ENCODE measurements at places on chromosomes 13 and 19.

DNA sequence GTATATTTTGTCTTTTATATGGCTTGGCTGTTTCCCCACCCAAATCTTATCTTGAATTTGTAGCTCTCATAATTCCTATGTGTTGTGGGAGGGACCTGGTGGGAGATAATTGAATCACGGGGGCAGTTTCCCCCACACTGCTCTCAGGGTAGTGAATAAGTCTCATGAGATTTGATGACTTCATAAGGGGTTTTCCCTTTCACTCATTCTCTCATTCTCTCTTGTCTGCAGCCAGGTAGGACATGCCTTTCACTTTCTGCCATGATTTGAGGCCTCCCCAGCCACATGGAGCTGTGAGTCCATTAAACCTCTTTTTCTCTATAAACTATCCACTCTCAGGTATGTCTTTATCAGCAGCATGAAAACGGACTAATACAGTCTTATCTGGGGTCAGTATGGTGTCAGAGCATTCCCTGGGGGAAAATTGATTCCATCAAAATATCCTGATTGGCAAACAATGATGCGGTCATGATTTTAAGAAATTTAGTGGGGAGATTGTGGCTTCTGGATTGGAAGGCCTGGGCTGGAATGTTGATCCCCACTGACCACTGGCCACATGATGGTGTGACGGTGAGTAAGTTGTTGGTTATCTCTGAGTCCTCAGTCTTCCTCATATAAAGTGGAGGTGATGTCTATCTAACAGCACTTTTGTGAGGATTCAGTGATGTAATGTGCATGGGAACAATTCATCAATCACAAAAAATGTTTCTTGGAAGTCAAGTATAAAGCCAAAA lies 27.5 kb upstream of the ANKRD10 start:
- peak; percentile 51 for DNase-seq

DNA sequence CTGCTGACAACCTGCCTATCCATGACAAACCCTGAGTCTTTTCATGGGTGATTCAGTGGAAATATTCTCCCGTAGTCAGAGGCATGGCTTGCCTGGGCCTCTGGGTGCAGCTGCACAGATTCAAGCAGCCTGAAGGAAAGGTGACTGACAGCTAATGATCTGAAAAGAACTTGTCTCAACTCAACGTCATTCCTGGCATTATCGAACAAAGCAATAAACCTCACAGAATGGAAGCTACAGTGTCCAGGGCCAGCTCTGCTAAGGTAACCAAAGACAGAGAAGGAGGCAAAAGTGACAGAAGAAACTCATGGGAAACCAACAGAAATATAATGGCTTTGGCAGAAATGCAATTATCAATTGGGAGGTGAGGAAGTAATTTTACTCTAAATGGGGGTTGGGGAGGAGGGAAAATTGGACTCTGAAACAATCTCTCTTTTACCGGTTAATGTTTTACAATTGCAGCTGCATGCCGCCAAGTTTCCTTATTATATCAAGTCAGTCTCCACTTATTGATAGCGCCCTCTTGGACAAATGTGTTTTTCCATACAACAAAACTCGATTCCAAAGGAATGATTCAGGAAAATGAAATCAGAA lies 12.9 kb downstream of the STARD13 start:
- DNase-seq: no peak

DNA sequence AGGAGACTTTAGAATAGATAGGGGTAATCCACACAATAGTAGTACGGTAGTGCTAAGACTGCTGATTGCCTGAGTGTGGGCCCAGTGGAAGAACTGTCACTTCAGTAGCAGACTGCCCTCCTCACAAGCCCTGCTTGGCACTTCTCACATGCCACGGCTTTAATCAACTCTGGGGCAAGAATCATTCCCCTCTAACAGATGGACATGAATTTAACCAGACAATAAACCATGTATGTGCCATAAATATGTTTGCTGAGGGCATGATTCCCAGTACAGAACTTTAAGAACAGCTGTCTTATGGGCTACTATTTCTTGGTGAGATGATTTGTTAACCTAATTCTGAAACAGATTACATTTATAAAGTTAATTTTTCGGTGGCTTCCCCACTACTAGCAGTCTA lies 22.0 kb downstream of the DPY19L3 start:
- no peak for DNase-seq

DNA sequence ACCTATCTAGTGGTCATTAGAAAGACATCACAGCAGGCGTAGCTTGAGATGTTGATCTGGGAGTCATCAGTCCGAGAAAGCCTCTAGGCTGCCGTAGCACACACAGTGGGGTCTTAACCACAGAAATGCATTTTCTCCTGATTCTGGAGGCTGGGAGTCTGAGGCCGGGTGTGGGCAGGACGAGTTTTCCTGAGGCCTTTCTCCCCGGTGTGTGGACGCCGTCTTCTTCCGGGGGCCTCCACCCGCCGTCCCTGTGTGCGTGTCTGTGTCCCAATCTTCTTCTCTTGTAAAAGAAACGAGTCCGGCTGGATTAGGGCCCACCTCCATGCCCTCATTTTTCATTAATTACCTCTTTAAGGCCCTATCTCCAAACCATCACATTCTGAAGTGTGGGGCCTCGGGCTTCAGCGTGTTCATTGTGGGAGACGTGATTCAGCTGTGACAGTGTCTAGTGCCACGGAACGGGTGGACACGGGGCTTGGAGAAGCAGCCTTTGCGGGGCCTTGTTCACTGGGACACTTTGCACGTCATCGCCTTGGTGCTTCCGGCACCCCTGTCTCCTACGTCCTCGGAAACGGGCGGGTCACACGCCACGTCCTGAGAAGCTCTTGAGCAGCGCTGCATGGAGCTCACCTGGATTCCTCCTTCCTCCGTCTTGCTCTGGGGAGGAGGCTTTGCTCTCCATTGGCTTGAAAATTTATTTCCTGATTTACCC lies 208.9 kb upstream of the SOX1 start:
- DNase-seq: no peak

GRCh38 chr19:2962018-2962670 lies 15.2 kb upstream of the TLE6 start:
- peak; percentile 23 for DNase-seq

DNA sequence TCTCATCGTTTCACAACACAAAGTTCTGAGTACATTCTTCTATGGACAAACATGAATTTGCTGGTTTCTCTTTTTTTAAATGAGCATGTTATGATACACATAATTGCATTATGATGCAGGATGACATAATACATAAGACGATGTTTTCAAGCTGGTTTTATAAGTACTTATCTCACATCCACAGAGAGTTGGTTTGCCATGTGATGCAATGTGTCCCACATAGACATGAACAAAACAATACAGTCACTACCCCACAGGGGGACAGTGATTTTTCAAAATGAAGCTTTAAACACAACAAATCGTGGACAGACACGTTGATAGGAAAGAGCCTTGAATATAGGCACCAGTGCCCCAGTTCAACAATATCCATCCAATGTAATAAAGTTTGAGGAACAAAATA lies 447.1 kb downstream of the KLF12 start:
- no peak for DNase-seq

DNA sequence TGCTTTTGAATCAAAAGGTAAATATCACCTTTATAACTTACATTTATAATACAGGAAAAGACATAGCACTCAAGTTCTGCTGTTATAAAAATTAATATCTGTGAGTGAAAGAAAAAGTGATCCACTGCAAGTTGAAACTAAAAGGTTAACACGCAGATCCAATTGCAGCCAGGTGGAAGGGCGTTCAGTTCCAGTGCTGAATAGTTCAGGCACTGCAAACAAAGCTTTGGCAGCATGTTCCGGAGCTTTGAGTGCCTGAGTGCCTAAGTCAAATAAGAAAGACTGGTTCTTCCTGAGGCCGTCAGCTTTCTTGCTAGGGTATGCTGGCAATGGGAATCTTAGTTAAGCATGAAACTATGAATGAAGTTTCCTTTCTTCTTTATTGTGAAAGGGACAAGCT lies 200.3 kb downstream of the LMO7 start:
- no peak for DNase-seq

GRCh38 chr19:9075064-9075949 lies 11.6 kb upstream of the OR1M1 start:
- DNase-seq: no peak

GRCh38 chr13:105774739-105775460 lies 760.6 kb downstream of the EFNB2 start:
- DNase-seq: no peak

GRCh38 chr13:113157929-113158747 lies at the start of gene PROZ:
Gene PROZ (plus strand): TSS chr13:113158648. CDS start chr13:113158661, 13 bp downstream.
- no peak for DNase-seq

DNA sequence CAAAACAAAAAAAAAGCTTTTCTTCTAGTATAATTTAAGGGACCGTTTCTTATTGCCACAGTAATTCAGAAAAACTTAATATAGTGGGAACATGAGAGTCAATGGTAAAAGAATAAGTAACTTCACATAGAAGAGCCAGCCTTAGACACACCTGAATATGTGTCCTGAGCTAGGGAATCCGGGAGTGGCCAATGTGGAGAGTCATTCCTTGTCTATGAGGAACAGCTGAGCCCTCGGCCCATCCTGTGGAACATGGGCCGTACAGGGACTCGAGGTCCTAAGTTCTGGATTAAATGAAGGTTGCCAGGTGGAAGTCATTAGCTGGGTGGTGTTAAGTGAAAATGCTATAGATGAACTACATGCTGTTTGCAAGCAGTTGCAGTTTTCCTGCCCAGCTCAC lies 32.2 kb downstream of the EFNB2 start:
- DNase-seq: no peak

GRCh38 chr13:29830000-29830399 lies 20.4 kb downstream of the UBL3 start:
- DNase-seq: no peak

DNA sequence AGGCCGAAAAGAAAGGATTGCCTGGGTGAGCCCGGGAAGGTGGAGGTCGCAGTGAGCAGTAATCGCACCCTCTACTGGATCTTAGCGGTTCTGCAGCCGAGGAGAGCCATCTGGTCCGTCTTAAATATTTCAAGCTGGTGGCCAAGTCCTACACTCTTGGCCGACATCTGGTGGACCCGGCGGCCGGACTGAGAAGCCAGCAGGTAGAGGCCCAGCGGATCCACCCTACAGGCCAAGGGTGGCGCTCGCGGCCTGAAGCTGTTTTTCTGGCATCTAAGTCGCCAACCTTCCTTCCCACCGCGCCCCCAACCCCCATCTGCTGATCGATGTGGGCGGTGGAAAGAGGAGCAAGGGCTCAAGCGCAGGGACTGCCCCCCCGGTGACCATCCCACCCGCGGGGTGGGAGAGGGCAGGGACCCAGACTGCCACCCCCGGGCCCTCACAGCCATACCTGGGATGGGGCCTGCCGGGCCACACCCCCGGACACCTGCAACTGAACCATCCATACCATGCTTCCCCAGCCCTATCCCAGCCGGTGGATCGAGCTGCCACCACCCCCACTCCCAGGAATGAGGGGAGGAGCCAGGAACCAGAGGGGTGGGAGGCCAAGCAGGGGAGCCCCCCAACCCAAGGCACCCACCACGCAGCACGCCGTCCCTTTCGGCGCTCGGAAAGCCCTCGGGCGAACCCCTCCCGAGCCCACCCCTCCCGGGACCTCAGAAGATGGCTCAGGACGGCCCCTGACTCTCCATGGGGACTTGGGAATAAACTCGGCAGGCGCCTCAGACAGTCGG lies 46.3 kb upstream of the ZNF730 start:
- DNase-seq: no peak

- no peak for DNase-seq
These were observed 4.6 kb downstream of the RBM26 start for GRCh38 chr13:79401259-79402070.

DNA sequence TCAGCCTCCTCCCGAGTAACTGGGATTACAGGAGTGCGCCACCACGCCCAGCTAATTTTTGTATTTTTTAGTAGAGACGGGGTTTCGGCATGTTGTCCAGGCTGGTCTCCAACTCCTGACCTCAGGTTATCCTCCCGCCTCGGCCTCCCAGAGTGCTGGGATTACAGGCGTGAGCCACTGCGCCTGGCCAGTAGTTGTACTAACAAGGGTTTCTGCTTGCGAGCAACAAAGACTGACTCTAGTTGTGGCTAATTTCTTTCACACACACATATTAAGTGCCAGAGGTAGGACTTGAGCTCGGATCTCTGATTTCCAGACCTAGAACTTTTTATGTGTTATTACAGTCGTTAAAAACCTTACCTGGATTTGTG lies 635 bp upstream of the PCCA start:
- DNase-seq: no peak

DNA sequence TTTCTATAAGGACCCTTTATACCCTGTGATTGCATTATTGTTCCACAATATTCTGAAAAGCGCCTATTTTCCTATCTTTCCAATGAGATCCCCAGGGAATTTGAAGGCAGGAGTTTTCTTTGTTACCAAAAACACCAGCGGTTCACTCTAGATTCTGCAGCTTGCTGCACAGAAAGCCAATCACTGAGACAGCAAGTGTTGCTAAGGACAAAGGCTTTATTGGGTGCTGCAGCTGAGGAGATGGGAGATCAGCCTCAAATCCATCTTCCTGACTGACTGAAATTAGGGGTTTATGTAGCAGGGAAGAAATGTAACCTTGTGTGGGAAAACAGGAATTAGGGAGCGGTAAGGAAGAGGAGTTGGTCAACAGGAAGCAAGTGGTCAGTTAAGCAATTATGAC lies 42.6 kb upstream of the MYO16 start:
- no peak for DNase-seq

GRCh38 chr19:17183858-17184321 lies 31.3 kb upstream of the USE1 start:
- peak; percentile 16 for DNase-seq

DNA sequence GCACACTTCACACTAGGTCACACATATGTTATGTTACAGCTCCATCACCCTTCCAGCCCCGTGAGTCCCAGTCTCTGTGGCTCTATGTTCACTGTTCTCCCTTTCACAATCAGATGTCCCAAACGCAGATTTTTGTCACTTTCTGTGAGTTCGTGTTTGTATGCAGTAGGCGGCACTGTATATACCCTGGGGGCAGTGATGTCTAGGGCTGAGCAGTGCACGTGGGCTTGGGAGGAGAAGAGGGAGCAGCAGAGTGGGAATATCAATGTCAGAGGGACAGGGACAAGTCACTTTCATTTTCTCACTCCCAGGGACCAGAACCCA lies 22.0 kb downstream of the PSG1 start:
- no peak for DNase-seq

- no peak for DNase-seq
These were observed 37.2 kb downstream of the SIGLEC7 start for GRCh38 chr19:51179256-51179655.

DNA sequence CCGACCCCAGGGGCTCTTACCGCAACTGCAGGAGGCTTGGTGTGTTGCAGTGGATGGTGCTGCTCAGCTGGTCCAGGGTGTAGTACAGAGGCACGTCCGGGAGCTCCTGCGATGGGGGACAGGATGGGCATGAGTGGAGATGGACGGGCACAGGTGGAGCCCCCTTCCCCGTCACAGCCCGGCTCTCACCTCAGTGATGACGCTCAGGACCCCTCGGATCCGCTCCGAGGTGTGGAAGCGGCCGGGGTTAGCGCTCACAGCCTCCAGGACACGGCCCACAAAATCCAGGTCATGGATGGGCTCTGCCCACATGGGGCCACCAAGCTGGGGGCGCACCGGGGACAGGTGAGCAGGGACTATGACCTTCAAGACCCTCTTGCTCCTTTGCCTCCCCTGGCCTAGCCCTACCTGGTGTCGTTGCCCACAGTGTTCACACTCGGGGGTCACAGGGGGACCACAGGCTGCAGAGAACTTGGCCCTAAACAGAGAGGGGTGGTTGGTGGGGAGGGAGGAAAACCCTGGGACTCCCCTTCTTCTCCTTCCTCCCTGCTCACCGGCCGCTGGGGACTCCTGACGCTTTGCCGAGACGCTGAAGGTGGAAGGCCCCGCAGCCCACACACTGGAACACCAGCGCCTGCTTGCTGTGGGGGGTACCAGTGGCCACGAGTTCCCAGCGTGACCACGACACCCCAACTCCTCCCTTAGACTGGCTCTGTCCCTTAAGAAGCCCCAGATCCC lies 6.9 kb upstream of the LYL1 start:
- no peak for DNase-seq

Data from activated naive CD4-positive, alpha-beta T cell treated with Interleukin-2 at 50 U/mL for 16 hours (primary cell).